ENCODE measurements at places on chromosomes 2 and 18. TPM values are rescaled to one million over a fixed set of nuclear protein-coding genes. Genes with fewer than 3 reads are reported as not detected.

DNA sequence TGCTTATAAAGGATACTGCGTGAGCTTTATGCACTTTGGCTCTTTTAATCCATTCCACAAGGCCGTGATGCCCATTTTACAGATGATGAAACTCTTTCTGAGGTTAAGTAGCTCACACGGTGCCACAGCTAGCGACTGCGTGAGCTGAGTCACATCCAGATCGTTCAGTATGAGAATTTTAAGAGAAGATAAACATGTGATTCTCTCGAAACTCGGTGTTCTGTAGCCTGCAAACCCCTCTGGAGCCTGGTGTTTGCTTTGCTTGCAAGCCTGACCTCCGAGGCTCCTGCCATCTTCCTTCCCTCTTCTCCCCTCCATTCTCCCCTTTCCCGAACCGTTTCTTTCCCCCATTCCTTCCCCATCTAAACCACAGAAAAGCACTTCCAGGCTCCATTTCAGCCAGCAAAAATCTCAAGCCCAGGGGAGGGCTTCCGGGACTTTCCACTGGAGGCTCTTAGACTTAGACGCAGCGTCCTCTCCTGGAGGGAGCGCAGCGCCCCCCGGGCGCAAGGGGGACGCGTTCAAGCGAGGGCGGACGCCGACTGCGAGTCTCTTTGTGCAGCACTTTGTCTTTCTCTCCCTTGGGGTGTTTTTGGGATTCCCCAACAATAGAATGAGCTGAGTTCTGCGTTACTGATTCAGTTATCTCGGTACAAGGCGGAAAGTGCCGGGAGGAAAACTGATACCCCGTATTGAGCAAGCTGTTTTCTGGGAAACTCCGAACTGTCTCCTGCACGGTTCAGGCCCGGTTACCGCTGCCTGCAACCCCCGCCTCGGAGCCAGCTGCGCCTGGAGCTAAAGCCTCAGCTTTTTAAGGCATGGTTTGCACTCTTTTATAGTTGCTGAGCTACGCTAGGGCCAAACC is 38.0 kb downstream of the CYP1B1 start:
- H3K4me1 ChIP-seq, result peaks cover 13% of the 10 kb centered on the region
- H3K27ac ChIP-seq, result peak overlapping the region; percentile 65
- H3K4me3 ChIP-seq, result peak overlapping the region; percentile 61
- DNase-seq, result peak; percentile 50
- peaks cover 46% of the 10 kb centered on the region for H3K27me3 ChIP-seq
- no peaks in the 10 kb centered on the region for H3K36me3 ChIP-seq

DNA sequence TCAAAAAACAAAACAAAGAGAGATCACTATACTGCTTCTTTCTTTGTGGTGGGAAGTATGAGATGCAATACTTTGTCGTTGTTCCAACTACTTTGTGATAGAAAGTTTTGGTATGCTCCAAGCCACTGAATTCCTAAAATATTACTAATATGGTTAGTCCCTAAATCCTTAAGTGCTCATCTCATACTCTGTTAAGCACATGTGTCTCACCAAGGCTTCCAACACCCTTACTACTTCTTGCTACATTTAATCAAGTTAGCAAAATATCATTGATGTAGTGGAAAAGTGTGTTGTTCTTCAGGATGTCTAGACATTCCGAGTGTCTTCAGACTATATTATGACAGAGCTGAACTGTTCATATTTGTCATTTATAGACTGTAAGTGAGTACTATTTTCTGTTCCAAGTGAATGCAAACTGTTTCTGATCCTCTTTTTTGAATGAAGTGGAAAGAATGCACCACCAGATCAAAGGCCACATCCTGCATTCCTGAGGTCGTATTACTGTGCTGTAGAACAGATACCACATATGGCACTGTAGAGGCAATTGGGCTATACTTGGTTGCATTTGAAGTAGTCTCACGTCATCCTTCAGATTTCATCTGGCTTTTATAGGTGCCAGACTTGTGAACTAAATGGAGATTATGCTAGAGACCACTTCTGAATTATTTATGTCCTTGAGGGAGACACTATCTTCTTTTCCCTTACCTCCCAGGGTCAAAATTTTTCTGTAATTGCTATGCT is 298.4 kb upstream of the ZNF521 start:
- H3K27ac ChIP-seq, result no peak overlapping the region
- peaks cover 5% of the 10 kb centered on the region for H3K27me3 ChIP-seq
- no peak for DNase-seq
- no peaks in the 10 kb centered on the region for H3K36me3 ChIP-seq

DNA sequence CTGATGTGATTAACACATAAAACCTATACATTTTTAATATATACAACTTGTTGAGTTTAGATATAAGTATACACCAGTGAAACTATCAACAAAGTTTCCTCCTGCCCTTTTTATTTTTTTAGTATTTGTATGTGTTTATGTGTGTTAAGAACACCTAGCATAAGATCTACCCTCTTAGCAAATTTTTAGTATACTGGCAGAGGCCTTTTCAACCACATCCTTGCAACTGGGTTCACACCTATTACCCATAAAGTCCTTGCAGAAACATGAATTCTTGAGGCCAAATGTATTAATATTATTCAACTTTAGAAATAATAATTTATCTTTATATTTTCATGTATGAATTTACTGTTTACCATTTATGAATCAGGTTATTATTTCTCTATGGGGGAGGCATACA is 119.7 kb upstream of the CRIM1 start:
- H3K36me3 ChIP-seq, result peaks cover 10% of the 10 kb centered on the region
- no peak for DNase-seq
- peaks cover 9% of the 10 kb centered on the region for H3K27me3 ChIP-seq
- H3K27ac ChIP-seq, result no peak overlapping the region

The ABHD1 gene
- 0.50 TPM for total RNA-seq

The CARF gene
- total RNA-seq, result 5.7 TPM

The CYTIP gene
- total RNA-seq, result 520 TPM

GRCh38 chr2:53827398-53828175 is 32.2 kb downstream of the GPR75 start:
- no peaks in the 10 kb centered on the region for H3K4me1 ChIP-seq
- no peak overlapping the region for H3K27ac ChIP-seq
- no peak for DNase-seq
- no peak overlapping the region for H3K4me3 ChIP-seq

The FAM237A gene
- total RNA-seq, result not detected

GRCh38 chr2:68158134-68158447 is 403 bp downstream of the PNO1 start:
- peak overlapping the region; percentile 100 for H3K27ac ChIP-seq
- peak overlapping the region; percentile 97 for H3K4me3 ChIP-seq
- H3K36me3 ChIP-seq, result peaks cover 35% of the 10 kb centered on the region
- no peaks in the 10 kb centered on the region for H3K27me3 ChIP-seq
- H3K4me1 ChIP-seq, result peaks cover 41% of the 10 kb centered on the region

- peaks cover 5% of the 10 kb centered on the region for H3K27me3 ChIP-seq
- no peaks in the 10 kb centered on the region for H3K36me3 ChIP-seq
- H3K4me3 ChIP-seq, result no peak overlapping the region
- DNase-seq, result no peak
- peaks cover 13% of the 10 kb centered on the region for H3K4me1 ChIP-seq
Observed at GRCh38 chr18:54948350-54948837, 10.9 kb downstream of the CCDC68 start.

GRCh38 chr2:66566726-66567399 is 131.9 kb downstream of the MEIS1 start:
- no peak overlapping the region for H3K27ac ChIP-seq
- no peak overlapping the region for H3K4me3 ChIP-seq
- DNase-seq, result no peak
- no peaks in the 10 kb centered on the region for H3K36me3 ChIP-seq
- H3K27me3 ChIP-seq, result peaks cover 9% of the 10 kb centered on the region

The ARPC2 gene
- total RNA-seq, result 636 TPM

GRCh38 chr2:27863146-27863545 is 27.0 kb downstream of the RBKS start:
- peaks cover 8% of the 10 kb centered on the region for H3K4me1 ChIP-seq
- no peak for DNase-seq
- no peak overlapping the region for H3K27ac ChIP-seq
- peaks cover under 1% of the 10 kb centered on the region for H3K36me3 ChIP-seq
- H3K27me3 ChIP-seq, result no peaks in the 10 kb centered on the region

- peaks cover 1% of the 10 kb centered on the region for H3K27me3 ChIP-seq
- H3K27ac ChIP-seq, result no peak overlapping the region
- DNase-seq, result no peak
- no peaks in the 10 kb centered on the region for H3K36me3 ChIP-seq
Observed at GRCh38 chr18:79596446-79597175, 83.0 kb upstream of the CTDP1 start.

DNA sequence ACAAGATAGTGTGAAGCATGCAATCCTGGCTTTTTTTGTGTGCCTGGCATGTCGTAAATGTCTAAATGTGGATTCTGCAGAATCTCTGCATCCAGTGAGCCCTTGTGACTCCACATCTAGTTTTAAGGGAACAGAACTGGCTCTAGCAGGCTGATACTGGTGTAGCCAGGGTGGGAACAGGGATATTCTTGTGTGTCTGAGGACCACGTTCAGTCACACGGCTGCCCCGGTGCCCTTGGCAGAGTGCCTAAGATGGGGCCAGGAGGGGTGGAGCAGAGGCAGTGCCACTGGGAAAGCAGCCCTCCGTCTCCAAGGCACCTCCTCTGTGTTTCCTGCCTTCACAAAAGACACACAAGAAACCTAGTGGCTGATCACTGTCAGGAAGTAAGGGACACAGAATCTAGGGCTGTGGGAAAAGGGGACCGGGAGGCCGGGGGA is 91.5 kb upstream of the PARD3B start:
- no peaks in the 10 kb centered on the region for H3K4me1 ChIP-seq
- no peak for DNase-seq
- H3K27me3 ChIP-seq, result peaks cover 2% of the 10 kb centered on the region
- H3K4me3 ChIP-seq, result no peak overlapping the region

DNA sequence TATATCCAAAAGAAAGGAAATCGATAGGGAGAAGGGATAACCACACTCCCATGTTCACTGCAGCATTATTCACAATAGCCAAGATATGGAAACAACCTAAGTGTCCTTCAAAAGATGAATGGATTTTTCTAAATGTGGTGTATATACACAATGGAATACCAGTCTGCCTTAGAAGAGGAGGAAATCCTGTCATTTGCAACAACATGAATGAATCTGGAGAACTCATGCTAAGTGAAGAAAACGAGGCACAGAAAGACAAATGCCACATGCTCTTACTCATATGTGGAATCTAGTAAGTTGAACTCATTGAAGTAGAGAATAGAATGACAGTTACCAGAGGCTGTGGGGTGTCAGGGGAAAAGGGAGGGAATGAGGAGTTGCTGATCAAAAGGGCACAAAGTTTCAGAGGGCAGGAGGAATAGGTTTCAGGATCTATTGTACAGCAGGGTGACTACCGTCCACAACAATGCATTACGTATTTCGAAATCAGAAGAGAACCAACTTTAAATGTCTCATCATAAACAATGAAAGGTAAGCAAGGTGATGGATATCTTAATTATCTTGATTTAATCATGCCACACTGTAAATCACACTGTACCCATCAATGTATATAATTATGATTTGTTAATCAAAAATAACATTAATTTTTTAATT is 46.1 kb downstream of the SIGLEC15 start:
- peaks cover 67% of the 10 kb centered on the region for H3K36me3 ChIP-seq
- H3K27ac ChIP-seq, result no peak overlapping the region
- H3K4me1 ChIP-seq, result peaks cover 40% of the 10 kb centered on the region
- no peak for DNase-seq

DNA sequence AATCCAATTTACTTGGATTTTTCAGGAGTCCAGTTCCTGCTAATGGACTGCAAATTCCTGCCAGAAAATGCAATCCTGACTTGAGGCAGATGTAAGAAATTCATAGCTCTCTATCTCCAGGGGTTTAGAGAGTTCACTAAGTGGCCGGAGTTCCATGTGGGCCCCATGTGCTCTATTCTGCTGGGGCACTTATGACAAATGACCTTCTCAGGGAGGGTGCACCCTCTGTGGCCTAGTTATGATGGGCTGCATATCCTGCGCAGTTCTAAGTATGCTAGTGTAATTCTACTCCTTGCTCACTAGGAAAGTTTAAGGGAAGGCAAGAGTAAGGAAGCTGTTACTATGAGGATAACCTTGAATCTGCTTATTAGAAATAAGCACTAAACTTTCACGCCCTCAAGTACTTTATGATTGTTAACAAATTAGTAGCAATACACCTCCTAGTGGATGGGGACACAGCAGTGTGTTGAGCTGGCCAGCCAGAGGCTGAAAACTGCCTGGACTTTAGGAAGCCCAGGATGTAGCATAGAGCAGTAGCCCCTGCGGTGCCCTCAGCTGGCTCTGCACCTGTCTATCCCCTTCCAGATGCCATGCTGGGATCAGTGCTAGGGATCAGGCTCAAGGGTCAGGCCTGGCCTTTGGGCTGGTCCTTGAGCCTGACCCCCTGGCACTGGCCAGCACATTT is 14.4 kb downstream of the SMYD1 start:
- no peak for DNase-seq
- H3K27me3 ChIP-seq, result no peaks in the 10 kb centered on the region
- H3K4me3 ChIP-seq, result no peak overlapping the region
- no peaks in the 10 kb centered on the region for H3K36me3 ChIP-seq
- no peak overlapping the region for H3K27ac ChIP-seq
